ENCODE measurements at places on chromosomes 1 and 21.
A peak's percentile ranks its signal among the peaks of the same experiment; 100 is the strongest.

- no peak for DNase-seq
These were observed 66.0 kb downstream of the MATN1 start for GRCh38 chr1:30657131-30658013.

DNA sequence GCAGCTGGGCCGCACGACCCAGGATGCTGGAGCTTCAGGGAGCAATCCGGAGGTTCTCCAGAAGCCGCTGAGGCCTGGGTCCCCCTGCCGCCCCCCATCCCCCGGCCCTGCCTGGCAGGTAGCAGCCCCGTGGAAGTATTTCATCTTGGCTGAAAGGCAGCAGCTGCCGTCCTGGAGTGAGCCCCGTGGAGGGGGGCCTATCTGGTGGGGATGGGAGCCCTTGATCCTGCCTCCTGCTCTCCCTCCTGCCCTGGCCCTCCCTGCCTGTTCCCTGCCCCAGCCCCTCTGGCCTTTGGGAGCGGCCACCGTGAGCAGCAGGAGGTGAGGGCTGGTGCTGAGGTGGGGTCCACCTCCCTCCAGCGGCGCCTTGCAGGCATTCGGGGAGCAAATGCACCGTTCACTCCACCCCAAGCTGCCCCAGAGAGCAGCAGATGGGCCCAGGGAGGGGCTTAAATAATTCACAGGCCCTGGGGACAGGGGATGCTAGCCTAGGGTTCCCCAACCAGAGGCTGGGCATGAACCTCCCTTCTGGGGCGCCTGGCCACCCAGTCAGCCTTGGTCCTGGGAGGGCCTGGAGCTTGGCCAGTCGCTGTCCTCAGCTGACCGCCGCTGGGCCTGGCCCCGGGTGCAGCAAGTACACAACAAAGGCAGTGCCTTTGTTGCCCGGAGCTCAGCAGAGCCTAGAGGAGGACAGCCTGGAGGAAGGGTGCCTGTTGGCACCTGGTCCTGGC, 23.7 kb upstream of the PLCH2 start:
- DNase-seq: no peak

- DNase-seq: no peak
These were observed 96.1 kb downstream of the KCNK1 start for GRCh38 chr1:233710031-233710430.

- DNase-seq: peak; percentile 2
These were observed 485 bp downstream of the SIPA1L2 start for GRCh38 chr1:232629250-232630046.

GRCh38 chr1:54865238-54866073, 21.5 kb downstream of the DHCR24 start:
- DNase-seq: no peak

- no peak for DNase-seq
These were observed 22.5 kb downstream of the CAMTA1 start for GRCh38 chr1:6807782-6808181.

DNA sequence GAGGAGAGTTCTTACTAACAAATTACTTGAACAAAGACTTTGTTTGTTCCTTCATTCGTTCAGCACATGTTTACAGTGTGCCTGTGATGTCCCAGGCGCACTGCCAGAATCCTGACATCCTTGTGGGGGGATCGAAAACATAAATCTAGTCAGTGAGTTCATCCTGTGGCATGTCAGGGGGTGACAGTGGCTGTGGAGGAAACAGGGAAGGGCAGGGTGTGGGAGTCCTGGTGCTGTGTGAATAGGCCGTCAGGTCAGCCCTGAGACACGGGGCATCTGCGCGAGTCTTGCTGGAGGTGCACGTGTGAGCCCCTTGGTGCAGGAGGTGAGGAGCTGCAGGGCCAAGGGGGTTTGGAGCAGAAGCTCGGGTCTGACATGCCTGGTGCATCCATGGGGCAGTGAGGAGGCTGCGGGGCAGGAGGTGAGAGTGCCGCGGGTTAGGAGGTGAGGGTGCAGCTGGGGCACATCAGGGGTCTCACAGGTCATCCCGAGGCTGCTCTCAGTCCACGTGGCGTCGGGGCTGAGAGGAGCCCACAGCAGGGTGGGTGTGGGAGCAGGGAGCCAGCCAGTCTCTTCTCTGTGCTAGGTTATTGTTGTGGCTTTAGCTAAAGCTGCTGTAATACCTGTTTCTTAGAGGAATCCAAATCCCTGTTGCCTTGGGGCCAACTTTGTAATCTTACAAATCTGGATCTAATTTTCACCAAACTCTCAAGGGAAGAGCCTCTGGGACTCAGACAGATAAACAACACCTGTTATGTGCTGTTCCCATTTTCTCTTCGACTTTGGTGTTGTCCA, 93.4 kb downstream of the PCBP3 start:
- DNase-seq: no peak

- no peak for DNase-seq
These were observed 39.0 kb downstream of the NDC1 start for GRCh38 chr1:53799141-53799540.

- no peak for DNase-seq
These were observed 146.8 kb upstream of the RAB4A start for GRCh38 chr1:229124116-229124515.

DNA sequence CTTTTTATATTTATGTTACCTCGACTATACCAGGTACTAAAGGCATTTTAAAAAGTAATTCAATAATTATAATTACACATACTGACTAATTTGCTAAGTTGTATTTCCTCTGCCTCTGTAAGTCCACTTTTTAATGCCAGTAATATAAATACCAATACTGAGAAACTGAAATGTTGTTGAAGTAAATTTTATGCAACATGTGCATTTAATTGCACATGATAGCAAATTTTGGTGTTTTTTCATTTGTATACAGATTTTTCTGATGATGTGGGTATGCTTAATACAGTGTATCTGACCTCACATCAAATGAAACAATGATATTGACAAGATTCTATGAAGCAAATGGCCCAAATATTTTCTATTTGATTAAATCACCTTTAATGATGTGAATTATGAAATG, 1531.6 kb downstream of the KCNT2 start:
- DNase-seq: no peak

DNA sequence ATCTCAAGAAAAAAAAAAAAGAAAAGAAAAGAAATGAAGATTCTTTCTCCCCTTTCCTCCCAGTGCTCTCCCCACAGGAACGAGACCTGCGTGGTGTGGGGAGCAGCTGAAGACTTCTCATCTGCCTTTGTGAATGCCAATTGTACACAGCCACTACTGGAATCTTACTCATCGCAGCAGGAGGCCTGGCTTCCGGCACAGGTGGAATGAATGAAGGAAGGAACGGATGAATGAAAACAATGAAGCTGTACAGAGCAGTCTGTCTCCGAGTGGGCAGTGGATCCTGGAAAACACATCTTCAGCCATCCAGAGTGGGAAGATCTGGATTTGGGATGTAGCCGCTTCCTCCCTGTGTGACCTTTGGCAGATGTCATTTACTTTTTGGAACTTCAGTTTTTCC, 64.9 kb downstream of the RUNX3 start:
- DNase-seq: no peak

- DNase-seq: no peak
These were observed 10.0 kb downstream of the KIRREL1 start for GRCh38 chr1:158003406-158003800.

DNA sequence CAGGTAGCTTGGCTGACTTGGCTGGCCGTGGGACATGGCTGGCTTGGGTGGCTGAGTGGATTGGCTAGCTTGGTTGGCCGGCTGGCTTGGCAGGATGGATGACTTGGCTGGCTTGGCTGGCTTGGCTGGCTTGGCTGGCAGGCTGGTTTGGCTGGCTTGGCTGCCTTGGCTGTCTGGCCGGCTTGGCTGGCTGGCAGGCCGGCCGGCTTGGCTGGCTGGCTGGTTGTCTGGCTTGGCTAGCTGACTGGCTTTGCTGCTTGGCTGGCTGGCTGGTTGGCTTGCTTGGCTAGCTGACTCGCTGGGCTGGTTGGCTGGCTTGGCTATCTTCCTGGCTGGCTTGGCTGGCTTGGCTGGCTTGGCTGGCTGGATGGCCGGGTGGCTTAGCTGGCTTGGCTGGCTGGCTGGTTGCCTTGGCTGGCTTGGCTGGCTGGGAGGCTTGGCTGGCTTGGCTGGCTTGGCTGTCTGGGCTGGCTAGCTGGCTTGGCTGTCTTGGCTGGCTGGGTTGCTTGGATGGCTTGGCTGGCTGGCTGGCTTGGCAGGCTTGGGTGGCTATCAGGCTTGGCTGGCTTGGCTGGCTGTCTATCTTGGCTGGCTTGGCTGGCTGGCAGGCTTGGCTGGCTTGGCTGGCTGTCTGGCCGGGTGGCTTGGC, 129.7 kb upstream of the FAM72C start:
- no peak for DNase-seq

DNA sequence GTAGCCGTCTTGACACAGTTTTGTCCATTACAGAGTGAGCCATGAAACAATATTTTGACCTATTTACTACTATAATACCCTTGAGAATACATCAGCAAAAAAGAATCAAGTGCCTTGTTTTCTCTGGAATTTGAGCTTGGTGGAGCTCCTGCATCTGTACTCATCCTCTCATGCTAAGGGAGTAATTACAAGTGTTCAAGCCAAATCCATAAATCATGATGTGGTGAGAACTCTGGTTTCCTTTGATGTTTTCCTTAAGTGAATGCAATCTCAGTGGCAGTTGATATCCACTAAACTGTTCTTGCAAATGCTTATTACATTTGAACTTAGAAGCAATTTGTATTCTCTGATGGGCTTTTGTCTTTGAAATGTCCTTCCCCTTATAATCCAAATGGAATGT, 824.6 kb upstream of the TMPRSS15 start:
- DNase-seq: no peak

DNA sequence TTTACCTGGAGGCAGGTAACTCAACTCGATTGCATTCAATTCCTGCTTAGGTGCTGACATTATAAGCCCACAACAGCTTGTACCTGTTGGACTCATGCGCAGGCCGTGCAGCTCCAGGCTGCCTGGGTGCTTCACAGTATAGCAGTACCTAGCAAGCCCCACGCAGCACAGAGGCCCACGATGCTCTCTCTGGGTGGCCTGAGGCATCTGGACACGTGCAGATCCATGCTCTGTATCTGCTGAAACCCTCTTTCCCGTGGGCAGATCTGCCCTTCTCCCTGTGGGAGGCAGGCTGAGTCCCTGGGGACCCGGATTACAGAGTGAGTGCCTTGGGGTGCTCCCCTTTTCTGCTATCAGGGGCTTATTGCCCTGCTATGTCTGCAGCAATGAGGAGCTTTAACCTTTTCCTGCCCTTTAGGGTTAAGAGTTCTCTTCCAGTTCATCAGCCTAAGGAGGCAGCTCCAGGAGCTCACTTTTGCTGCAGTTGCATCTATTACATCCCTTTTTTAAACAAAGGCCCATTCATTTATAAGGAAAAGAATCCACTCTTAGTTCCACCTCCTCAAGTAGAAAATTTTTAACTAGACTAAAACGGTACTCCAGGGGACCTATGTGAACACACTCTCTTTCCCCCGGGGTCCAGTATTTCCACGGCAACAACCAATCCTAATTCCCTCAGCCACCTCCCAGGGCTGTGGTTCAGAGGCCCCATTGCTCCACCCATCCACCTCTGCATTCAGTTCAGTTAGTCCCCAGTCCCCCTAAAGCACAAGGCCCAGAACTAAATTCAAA, 19.3 kb downstream of the ITPKB start:
- no peak for DNase-seq

DNA sequence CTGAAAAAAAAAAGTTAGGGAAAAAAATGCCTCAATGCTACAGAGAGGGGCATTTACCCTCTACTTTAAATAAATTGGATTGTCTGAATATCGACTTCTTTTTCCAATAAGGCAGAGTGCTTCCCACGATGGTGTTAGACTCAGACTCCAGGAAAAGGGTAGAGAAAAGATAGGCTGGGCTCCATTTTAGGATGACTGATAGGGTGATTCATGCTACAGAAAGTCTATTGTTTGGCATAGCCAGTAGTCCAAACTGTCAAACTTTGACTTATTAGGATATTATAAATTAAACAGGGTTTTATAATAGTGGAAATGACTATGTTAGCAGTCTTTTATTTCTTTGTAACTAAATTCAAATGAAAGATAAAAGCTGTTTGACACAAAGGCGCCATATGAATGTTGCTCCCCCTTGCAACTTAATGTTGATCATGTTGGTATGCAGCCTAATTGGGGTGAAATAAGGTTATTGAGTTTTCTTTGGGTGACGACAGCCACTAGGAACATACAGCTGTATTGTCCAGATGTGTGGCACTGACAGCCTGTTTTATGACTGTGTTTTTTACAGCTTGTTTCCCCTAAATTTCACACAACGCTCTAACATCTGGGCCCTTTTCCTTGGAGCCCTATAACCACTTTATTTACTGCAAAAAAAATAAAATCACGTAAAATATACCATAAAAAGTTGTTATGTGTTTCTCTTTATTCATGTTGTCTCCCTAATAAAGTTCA, 69.3 kb downstream of the SPAG17 start:
- no peak for DNase-seq

All from activated T-helper 9 cell treated with anti-CD3 and anti-CD28 coated beads, Interleukin-2, amount 50 U/mL, for 16 hours (primary cell).